ENCODE measurements at places on chromosomes 7 and 10.

DNA sequence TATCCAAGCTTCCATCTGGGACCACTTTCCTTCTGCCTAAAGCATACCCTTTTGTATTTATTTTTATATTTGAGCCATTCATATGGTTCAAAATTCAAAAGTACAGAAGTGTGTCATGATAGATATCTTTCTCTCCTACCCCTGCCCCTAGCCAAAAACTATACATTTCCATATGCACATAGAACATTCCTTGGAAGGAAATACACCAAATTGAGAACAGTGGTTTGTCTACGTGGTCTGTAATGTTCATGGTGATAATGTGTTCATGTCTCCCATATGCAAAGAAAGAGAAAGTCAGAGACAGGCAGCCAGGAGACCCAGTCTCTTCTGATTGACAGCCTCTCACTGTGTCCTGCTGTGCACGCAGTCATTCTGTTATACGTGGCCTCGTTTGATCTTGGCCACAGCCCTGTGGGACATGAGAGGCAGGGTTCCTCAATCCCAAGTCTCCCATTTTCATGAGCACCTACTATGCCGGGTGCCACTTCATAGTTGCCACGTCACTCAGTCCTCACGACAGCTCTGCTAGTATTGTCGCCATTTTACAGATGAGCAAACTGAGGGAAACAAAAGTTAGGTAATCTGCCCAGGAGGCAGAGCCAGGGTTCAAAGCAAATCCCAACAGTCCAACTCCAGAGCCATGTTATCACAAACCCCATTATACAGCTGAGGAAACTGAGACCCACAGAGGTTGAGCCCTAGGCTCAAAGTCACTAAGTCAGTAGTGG is 8.0 kb upstream of the CDH23 start:
- DNase-seq, result no peak

DNA sequence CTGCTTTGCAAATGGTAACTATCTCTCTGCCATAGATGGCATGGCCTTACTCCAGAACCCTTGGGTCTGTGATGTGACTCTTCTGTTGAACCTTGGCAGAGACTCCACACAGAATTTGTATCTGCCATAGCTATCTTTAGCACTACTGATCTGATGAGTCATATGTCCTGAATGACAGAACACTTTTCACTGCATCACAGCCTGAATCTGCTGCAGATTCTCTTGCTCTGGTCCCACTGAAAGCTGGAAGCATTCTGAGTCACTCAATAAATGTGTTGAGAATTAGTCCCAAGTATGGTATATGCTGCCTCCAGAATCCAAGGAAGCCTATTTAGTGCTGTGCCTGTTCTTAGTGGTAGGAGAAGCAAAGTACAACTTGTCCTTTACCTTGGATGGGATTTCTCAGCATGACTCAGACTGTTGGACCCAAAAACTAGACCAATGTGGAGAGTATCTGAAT is 39.5 kb upstream of the ANKRD1 start:
- DNase-seq, result no peak

GRCh38 chr7:150862356-150862755 is 10.0 kb downstream of the AOC1 start:
- DNase-seq, result no peak

- DNase-seq, result no peak
Measured at GRCh38 chr7:47954231-47954911, 6.1 kb upstream of the PKD1L1 start.

DNA sequence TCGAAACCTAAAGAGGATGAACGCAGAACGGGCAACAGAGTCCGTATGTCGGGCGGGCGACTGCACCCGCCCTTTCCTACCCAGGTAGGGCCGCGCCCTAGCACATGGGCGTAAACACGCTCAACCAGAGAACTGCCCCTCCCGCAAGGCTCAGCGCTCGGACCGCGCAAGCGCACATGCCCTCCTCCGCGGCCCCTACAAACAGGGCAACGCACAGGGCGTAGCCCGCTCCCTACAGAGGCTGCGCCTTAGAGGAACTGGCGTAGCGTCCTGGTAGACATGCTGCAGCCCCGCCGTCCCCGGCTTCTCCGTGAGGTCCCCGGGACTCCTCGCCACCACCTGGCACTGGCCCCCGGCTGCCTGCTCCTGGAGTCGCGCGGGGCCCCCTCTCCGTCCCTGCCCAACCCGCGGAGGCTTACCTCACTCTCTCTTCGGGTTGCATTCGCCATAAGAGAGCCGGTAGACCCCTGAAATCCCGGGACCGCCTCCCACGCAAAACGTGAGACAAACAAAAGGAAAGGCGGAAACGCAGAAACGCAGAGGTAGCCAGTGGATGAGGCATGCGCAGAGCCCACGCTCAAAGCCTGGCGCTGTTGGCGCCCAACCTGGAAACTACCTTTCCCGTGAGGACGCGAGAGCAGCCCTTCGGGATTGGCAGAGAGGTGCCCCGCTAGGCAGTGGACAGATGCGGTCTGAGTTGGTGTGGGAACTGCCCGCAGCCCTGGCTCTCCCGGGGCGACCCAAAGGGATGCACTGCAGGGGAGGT is at the start of gene ZNF33B:
TSS of gene ZNF33B (minus strand) at position 516 of the 766 bp plus-strand sequence. CDS start 1,642 bp downstream, outside the sequence.
- DNase-seq, result peak; percentile 81

GRCh38 chr7:139972029-139972428 is 90.7 kb downstream of the PARP12 start:
- DNase-seq, result no peak
